ENCODE measurements at places on chromosomes 4 and X.

DNA sequence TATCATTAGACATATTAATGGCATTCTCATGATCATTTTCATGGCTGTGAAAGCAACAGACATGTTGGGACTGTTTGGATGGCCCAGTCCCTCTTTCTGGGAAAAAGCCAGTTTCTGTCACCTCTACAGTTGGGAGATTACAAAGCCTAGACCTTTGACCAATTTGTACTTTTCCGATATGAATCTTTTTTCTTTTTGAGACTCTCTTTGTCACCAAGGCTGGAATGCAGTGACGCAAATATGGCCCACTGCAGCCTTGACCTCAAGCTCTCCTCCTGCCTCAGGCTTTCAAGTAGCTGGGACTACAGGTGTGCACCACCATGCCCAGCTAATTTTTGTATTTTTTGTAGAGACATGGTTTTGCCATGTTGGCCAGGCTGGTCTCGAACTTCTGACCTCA is 9.4 kb downstream of the TBC1D25 start:
- DNase-seq, result no peak

DNA sequence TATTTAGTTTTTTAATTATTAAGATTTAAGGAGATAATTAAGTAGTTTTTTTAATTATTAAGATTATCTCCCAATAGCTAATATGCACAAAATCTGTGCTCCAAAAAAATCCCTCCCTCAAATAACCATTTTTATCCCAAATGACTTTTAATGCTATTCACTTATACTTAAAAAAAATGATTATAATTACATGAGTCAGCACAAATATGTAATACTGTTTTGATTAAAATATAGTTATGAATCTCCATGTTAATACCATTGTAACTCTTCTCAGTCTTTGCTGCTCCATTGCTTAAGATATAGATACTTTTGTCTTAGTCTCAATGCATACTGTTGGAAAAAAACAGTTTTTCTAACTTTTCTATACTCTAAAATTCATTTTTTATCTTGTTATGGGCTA is 1121.1 kb upstream of the ADGRL3 start:
- no peak for DNase-seq

DNA sequence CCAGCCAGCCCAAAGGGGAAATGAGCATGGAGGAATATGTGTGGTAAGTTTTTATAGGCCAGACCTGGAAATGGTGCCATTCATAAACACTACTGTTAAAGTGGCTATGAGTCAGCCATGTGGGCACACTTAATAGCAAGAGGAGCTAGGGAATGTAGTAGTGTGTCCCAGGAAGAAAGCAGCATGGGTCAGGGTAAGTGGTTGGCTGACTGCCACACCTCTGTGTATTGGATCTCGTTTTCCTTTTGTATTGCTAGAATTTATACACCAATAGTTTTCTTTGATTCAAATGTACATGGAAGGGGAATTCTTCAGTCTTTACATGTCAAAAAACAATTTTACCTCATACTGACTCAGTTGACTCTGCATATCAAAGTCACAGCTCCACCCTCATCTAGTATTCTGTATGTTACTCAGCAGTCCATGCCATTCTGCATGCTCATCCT is 22.9 kb upstream of the SGMS2 start:
- DNase-seq, result no peak

- no peak for DNase-seq
Measured at GRCh38 chrX:1725472-1725871, 110.6 kb downstream of the ASMT start.

- DNase-seq, result no peak
Measured at GRCh38 chr4:85773372-85773771, 298.4 kb downstream of the ARHGAP24 start.
